ENCODE measurements at places on chromosomes 16 and 17.

DNA sequence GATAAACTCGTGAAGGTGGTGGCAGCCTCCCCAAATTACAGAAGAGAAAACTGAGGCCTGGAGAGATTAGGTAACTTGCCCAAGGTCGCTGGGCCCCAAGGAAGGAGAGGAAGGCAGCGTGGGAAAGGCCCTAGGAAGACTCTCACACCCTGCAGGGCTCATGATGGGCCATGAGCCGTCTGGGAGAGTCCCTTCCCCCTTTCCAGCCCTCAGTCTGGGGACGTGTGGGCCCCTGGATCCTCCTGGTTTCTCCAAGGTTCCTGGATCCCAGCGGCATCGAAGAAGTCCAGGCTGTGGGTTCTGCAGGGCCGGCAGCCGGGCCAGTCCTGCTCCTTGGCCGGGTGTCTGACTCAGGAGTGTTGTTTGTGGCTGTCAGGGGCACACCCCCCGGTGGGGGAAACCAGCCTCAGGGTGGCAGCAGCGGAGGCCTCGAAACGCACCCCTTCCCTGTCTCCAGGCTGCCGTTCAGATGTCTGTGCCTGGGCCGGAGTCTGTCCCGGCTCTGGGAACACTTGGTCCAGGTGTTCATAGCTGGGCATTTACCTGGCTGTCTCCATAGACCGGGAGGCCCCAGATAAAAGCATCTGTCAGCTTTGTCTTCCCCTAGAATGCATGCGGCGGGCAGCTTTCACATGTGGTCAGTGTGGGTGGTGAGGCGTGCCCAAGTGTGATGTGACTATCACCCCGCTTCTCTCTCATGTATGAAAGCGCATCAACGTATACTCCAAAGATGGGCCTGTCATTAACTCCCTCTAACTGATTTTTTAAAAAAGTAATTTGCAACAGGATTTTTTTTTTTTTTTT lies 3.7 kb upstream of the RAP1GAP2 start:
- DNase-seq, result no peak

GRCh38 chr17:70947215-70947614 lies 777.9 kb downstream of the KCNJ2 start:
- no peak for DNase-seq

- DNase-seq, result peak; percentile 33
Observed at GRCh38 chr17:12566291-12566690, 99.4 kb upstream of the MYOCD start.

- DNase-seq, result no peak
Observed at GRCh38 chr17:78107457-78107856, 21.1 kb downstream of the TMC6 start.

DNA sequence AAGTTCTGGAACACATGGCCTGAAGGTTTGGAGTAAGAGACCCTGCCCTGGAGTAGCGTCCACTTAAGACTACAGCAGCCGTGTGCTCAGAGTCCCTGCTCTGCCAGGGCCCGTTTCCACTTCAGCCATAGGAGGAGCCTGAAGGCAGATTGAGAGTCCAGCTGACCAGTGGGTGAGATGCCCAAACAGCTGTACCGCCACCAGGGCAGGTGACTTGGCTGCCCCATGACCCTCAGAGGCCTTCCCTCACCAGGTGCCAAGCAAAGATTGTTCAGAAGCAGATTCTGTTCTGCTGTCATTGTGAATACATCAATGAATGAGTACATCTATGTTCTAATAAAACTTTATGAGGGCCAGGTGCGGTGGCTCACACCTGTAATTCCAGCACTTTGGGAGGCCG lies 178.8 kb downstream of the RAB11FIP4 start:
- no peak for DNase-seq

DNA sequence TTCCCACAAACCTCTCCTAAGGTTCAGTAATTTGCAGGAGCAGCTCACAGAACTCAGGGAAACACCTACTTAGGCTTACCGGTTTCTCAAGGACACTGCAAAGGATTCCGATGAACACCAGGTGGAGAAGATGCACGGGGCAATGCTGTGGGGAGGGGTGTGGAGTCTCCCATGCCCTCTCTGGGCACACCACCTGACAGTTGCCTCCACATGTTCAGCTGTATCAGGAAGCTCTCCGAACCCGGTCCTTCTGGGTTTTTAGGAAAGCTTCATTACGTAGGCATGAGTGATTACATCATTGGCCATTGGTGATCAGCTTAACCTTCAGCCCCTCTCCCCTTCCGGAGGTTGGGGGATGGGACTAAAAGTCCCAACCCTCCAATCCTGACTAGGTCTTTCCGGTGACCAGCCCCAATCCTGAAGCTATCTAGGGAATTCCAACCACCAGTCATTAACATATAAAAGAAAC lies 21.6 kb downstream of the C17orf58 start:
- peak; percentile 97 for DNase-seq

- DNase-seq, result peak; percentile 57
Observed at GRCh38 chr16:81448154-81449131, 3.8 kb downstream of the CMIP start.

GRCh38 chr17:74801896-74802295 lies 25.8 kb upstream of the NAT9 start:
- no peak for DNase-seq

DNA sequence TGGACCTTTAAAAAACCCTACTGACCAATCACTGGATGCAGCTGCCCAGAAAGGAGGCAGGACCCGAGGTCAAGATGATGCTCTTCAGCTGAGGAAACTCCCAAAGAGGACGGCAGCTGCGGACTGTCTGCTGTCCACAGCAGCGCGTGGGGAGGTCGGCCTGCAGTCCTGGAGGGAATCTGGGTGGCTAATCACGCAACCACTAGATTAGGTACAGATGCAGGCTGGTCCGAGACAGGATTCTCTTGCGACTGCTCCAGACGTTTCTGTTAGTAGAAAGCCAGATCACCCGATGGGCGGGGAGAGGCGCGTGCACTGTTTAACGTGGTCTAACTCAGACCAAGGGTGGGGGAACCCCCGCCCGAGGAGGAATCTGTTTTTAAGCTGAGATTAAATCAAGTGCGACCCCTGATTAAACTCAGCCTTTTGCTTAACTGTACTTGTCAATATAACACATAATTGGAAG lies 8.8 kb downstream of the CTRB2 start:
- DNase-seq, result peak; percentile 41

DNA sequence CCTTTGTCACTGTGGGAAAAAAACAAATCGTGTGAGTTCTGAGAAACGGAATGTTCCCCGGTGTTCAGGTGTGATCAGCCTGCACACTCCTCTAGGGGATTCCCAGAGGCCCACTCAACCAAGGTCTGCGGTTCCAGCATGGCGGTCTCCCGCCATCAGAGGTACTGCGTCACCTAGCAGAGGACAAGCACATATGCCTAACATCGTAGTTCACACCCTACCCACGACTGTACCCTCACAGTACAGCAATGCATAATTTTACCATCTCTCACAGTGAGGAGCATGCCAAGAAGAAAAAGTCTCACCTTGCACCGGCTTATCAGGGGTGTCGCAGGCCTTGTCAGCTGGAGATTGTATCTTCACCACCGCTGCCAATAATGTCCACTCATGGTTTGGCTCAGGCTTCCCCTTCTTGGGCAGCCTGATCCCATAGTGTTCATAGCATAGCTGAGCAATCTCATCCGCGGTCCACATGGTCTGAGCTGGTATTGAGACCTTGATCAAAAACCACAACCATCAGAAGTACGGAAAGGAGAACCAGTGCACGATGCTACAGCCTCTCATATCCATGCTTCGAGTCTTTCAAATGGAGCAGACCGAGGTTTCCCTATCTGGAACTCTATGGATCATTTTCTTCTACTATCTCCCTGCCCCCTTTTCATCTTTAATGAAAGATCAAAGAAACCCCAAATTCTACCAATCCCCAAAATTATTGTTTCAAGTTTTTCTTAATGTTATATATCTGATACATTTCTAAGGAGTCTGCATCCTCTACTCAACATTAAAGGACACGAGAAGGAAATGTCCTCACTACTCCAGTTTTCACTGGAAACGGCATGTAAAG lies 2.5 kb downstream of the ADAT1 start:
- DNase-seq, result no peak

GRCh38 chr17:50908140-50908859 lies 42.1 kb upstream of the TOB1 start:
- no peak for DNase-seq

- DNase-seq, result peak; percentile 75
Observed at GRCh38 chr16:68005786-68006286, 6.6 kb upstream of the DPEP2 start.

GRCh38 chr16:22661161-22661647 lies 150.5 kb downstream of the NPIPB5 start:
- DNase-seq, result no peak

- DNase-seq, result no peak
Observed at GRCh38 chr17:73624496-73624988, 19.7 kb downstream of the SDK2 start.

DNA sequence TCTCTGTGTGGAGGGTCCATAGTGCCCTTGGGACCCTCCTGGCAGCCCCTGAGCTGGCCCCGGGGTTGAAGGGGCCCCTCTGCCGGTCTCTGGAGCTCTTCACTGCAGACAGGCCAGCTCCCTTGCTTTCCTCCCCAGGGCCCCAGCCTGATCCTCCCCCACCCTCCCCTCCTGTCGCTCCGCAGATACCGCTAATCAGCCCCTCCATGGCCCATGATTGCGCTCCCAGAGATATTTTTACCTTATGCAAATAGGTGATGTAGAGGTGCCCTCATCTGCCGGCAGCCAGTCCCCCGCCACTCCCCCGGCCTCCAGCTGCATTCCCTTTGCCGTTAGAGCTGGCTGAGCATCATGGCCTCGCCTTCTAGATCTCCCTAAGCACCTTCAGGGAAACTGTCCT lies 9.2 kb downstream of the MMP15 start:
- no peak for DNase-seq

DNA sequence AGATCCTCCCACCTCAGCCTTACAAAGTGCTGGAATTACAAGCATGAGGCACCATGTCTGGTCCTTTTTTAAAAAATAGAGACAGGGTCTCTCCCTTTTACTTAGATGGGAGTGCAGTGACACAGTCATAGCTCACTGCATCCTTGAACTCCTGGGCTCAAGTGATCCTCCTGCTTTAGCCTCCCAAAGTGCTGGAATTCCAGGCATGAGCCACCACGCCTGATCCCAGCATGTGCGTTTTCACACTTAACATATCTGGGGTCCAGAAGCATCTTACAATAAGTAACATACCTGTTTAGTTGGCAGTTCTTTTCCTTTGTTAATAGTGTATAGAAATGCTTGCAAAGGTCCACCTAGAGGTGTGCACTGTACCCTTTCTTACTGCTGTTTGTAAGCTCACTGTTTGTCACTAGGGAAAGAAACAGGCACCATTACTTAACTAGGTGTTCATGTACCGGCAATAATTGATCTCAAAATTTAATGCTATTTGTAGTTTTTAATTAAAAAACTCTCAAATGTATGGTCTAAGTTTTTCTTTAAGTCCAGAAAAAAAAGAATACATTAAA lies 221.7 kb downstream of the RPTOR start:
- no peak for DNase-seq

- no peak for DNase-seq
Observed at GRCh38 chr16:9580025-9580424, 488.6 kb downstream of the HAPSTR1 start.

GRCh38 chr16:66266436-66267291 lies 99.8 kb upstream of the CDH5 start:
- DNase-seq, result peak; percentile 58

DNA sequence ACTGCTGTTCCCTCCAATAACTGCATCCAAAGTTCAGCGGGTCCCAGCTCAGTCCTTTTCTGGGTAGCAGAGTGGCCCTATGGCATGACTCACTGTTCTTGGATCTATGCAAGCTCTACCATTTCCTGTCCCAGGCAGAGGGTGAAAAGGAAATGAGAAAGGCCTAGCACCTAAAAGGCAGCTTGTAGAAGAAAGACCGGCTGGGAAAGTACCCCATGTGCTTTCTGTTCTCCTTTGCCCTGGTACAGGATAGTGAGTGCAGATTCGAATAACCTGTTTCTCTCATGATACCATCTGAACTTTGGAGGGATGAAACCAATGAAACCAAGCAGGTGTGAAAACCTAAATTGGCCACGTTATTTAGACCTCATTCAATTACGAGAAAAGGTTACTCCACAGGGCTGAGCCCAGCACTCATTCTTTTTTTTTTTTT lies 12.7 kb upstream of the HASPIN start:
- no peak for DNase-seq

DNA sequence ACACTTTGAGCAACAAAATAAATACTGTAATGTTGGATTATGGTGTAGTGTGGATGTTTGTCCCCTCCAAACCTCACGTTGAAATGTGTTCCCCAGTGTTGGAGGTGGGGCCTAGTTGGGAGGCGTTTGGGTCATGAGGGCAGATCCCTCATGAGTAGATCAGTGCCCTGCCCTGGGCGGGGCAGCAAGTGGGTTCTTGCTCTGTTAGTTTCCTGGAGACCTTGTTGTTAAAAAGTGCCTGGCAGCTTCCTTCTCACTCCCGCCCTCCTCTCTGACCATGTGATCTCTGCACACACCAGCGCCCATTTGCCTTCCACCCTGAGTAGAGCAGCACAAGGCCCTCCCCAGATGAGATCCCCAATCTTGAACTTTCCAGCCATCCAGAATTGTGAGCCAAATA lies 67.7 kb downstream of the MPRIP start:
- DNase-seq, result no peak

- DNase-seq, result no peak
Observed at GRCh38 chr16:25012525-25012991, 2.6 kb downstream of the ARHGAP17 start.

DNA sequence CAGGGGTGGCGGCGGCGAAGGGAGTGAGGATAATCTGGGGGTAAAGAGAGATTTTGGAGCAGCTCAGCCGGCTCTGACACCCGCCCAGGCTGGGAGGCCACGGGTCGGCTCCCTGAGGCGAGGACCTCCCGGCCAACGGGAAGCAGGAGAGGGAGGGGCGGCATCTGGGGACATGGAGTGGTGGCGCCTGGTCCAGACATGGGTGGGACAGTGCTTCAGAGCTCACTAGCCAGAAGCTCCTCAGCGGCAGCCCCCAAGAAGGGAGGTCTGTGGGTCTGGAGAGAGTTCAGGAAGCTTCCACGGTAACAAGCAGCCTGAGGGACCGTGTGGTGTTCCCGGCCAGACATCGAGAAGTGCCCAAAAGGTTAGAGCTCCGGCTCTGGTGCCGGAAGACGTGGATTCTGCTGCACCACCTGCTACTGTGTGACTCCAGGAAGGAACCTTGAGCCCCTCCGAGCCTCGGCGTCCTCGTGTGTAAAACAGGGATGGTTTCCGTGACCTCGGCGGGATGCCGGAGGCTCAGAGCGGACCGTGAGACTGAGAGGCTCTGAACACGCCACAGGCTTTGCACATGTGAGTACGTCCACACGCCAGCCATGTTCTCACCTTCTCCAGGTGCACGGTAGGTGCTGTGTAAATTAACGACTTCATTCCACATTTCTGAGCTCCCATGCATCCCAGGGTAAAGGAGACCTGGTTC lies 56.9 kb downstream of the TIMM22 start:
- no peak for DNase-seq

GRCh38 chr17:19642373-19642893 lies 6.1 kb upstream of the ALDH3A2 start:
- no peak for DNase-seq
